H7 (cell line): ENCODE measurements at places on chromosomes 4 and X. TPM values are rescaled to one million over a fixed set of nuclear protein-coding genes. Genes with fewer than 3 reads are reported as not detected.

CAPN6 gene
- 0.70 and 1.7 TPM in 2 replicates for total RNA-seq

ZFP42 gene
- total RNA-seq: 174 and 194 TPM in 2 replicates

PCDH11X gene
- total RNA-seq: 15.4 and 47.7 TPM in 2 replicates

DMRTC1 gene
- not detected in 2 replicates for total RNA-seq

ARHGAP24 gene
- 1.2 and 4.5 TPM in 2 replicates for total RNA-seq

CNGA1 gene
- 0.10 and 0.18 TPM in 2 replicates for total RNA-seq

PNMA6F gene
- not detected in 2 replicates for total RNA-seq

ABLIM2 gene
- 1.6 and 1.9 TPM in 2 replicates for total RNA-seq

LAMP2 gene
- total RNA-seq: 31.3 and 31.7 TPM in 2 replicates

TDO2 gene
- total RNA-seq: not detected in 2 replicates

DNA sequence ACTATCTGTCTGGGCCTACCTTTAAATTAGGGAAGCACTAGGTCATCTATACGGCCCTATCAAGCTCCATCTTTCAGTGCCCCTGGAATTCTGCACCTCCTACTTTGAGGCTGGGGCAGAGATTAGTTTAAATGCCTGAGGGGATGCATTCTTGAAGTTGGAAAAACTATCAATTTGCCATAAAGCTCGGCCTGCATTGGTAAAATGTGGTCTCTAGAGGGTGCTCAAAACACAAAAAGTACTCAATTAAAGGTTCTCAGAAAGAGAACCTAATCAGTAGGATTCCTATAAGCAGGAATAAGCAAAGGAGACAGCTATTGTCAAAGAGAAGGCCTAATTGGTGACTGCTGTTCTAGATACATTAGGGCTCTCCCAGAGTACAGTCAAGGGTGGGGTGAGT is 111.7 kb downstream of the AMER1 start:
- peak; percentile 8 for DNase-seq

DNA sequence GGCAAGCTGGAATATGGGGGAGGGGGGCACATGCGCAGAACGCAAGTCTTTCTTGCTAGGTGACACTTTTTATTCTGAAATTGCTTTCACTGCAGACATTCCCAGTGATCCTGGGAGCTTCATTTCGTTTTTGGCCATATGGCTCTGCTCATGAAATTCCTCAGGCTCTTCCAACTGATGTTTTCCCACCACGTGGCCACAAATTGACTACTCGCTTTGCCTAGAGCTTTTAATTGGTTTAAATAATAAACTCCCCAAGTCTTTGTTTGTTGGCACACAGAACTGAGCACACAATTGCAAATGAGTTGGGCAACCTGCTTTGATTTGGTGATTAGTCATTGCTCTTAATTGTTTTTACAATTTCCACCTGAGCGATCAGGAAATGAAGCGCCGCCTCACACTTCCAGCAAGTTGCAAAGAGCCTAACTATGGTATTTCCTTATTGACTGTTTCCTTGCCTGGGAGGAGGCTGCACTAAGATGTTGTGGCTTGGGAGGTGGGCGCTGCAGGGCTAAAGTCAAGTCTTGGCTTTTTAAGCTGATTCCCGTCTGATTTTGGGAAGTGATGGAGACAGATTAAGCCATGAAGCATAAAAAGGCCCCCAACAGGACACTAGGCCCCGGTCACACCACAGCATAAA is 282.5 kb downstream of the ZIC3 start:
- DNase-seq: no peak

DNA sequence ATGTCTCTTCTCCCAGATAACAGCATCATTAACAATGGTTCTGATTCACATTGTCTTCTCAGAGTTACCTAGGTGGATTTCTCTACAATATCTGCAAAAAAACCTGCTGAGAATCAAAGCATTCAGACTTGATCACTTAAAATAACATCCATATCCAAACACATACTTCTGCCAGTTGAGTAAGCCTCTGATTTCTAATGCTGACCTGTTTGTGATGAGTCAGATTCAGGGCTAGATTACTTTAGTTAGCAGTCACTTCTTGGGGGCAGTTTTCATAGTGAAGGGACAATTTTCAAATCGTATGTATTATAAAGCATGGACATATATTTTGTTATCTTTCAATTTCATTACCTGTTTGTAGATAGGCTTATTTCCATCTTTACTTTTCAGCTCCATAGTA is 35.5 kb downstream of the CCNI start:
- DNase-seq: no peak

DNA sequence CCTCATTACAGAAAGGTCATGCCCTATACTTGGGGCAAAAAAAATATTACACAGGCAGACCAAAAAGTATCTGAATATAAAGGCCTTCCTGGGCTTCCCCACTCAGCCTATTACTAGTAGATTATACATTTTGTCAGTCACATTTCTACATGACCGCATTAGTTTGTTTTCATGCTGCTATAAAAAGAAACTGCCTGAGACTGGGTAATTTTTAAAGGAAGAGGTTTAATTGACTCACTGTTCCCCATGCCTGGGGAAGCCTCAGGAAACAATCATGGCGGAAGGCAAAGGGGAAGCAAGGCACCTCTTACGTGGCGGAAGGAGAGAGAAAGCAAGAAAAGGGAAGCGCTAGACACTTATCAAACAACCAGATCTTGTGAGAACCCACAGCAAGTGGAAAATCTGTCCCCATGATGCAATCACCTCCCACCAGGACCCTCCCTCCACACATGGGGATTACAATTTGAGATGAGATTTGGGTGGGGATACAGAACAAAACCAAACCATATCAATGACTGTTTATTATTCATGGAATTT is 1312.0 kb downstream of the PCDH7 start:
- no peak for DNase-seq

DNA sequence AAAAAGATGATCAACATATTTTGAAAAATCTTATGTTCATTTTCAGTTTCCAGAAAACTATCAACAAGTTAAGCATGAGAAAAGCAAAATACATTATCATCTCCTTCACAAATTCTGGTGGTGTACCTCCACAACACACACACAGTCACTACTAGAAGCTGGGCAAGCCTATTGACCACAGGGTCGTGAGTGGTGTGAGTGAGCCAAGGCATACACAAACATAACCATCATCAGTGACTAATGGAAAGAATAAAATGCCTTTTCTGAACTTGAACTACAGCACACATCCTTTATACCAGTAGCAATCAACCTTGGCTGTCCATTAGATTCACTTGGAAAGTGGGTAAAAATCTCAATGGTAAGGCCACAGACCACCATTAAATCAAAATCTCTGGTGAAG is 180.2 kb downstream of the FAM47B start:
- DNase-seq: no peak

- DNase-seq: no peak
Measured at GRCh38 chrX:44152852-44153251, 179.7 kb upstream of the NDP start.

- DNase-seq: no peak
Measured at GRCh38 chr4:6472008-6472386, 417 bp downstream of the PPP2R2C start.

DNA sequence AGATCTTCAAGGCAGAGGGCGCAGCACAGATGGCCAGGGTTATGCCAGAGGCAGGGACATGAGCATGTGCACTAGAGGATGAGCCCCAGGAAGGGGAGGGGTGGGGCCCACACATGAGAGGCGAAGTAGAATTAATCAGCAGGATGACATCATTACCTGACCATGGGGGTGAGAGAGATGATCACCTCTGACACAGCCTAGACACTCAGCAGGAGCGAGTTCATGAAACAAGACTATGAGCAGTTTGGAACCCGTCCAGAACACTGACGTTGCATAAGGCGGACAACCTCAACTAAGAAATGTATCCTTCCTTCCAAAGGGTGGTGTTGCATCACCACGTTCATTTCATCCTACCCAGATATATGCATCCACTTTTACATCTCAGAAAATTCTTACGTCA is 446.7 kb upstream of the TENM3 start:
- no peak for DNase-seq

DNA sequence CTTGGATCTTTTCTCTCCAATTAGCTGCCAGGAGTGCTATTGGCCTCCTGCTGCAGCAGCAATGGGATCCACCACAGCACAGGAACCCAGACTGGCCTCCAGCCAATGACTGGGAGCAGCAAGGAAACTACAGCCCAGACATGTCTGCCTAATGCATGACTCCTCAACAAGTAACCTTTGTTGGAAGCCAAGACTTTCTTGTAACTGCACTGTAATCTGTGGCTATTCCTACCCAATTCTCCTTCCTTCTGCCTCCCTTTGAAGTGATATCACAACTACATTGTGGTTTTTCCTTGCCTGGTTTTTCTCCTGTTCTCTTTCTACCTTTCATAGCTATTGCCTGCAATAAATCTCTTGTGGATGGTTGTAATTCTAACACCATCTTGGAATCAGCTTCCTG is 39.8 kb downstream of the SNCA start:
- DNase-seq: no peak
